ENCODE measurements at places on chromosomes 11 and 22.

- DNase-seq: no peak
Measured at GRCh38 chr11:85697747-85698146, 11.8 kb upstream of the CCDC89 start.

GRCh38 chr11:22603933-22604332 is 21.7 kb downstream of the FANCF start:
- DNase-seq: no peak

- DNase-seq: no peak
Measured at GRCh38 chr11:63920939-63921417, 4.0 kb upstream of the RCOR2 start.

- no peak for DNase-seq
Measured at GRCh38 chr11:121630041-121630440, 177.3 kb upstream of the SORL1-AS1 start.

GRCh38 chr22:17968126-17968525 is 56.2 kb downstream of the MICAL3 start:
- DNase-seq: no peak

DNA sequence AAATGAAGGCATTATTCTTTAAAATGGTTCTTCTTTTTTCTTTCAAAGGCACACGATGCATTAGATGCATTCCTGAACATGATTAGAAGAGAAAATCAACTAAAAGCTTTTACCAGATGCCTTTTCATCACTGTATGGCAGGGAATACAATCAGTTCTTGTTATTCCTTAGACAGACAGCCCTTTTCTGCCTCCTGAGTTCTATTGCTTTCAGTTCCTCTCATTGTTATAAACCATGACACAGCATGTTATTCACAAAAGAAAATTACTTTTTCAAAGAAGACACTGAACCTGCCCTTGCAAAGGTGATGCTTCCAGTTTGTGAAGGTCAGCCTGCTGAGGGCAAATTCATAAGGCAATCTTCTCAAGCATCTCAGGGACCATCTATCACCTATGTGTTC is 70.1 kb downstream of the FAM181B start:
- no peak for DNase-seq

GRCh38 chr11:8342821-8343681 is 79.4 kb upstream of the LMO1 start:
- no peak for DNase-seq

- DNase-seq: no peak
Measured at GRCh38 chr11:45052361-45052760, 94.1 kb upstream of the PRDM11 start.

DNA sequence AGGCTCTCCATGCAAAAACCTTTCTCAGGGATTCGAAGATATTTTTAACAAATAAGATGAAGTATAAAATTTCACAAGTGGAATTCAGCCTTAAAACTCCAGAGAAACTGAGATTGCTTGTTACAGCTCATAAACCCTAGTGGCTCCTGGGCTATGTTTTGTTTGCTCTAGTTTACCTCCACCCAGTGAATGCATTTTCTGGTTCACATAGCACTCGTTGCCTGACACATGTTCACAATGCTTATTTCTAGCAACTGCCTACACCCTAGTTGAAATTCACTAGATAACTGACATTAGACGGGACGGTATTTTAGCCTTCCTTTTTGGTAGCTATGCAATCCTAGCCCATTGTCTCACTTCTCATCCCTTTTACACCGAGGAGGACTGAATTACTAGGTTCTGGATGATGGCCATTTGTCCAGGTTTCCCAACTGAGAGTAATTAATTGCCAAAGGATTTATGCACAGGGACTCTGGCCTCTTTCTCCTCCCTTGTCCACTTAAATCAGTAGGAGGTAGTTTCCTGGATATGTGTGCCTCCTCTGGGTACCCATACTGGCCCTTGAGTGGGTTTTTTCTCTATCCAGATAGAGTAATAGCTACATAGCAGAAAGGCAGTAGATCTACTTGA is 951.6 kb downstream of the DLG2 start:
- DNase-seq: no peak

DNA sequence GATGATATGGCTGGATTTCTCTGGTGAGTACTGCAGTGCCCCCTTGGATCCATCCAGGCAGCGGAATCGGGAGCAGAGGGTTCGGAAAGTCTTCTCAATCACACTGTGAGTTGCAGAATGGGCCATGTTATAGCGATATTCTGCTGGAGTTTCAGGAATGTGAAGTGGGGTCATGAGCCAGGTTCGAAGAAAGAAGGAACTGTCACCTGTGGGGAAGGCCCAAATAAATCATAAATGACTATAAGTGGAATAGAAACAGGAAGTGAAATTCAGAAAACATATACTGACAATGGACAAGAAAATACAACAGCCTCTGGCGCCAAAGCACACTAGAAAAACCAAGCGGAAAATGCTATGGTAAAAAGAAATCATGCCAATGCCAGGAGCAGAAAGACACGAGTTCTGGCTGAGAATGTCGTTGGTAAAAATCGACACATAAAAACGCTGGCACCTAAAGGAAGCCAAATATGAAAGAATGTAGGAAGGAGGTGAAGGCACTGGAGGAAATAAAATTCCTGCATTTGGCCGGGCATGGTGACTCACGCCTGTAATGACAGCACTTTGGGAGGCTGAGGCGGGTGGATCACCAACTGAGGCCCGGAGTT is 10.0 kb upstream of the AMBRA1 start:
- DNase-seq: no peak

DNA sequence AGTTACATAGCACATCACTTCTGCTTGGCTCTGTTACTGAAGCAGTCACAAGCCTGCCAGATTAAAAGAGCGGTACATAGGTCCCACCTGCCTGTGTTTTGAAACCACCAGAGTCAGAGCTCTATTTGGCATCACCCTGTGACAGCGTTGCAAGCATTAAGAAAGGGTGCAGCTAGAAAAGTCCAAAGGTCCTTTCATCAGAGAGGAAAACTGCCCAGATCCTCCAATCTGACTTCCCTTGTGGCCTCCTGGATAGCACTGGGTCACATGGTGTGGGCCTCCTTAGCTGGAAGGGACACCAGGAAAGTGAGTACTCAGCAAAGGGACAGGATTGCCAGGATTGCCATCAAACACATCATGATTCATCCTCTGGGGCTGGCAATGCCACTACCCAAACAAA is 22.9 kb downstream of the STX3 start:
- no peak for DNase-seq

DNA sequence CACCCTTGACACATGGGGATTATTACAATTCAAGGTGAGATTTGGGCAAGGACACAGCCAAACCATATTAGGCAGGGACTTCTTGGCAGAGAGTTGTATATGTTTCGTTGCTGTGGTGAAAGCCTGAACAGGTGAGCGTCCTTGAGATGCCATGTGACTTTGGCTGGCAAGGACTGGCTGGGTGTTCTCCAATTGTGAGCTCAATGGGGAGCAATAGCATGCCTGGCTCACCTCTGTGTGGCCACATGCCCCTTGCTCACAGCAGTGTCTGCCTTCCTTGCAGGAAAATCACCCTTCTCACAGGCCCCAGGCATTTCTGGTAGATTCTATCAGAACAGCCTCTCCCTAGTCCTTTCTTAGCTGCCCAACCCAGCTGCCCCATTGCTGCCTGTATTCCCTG is 105.5 kb downstream of the PARVA start:
- DNase-seq: no peak
